ENCODE measurements at places on chromosomes 1 and 21.
A peak's percentile ranks its signal among the peaks of the same experiment; 100 is the strongest.

DNA sequence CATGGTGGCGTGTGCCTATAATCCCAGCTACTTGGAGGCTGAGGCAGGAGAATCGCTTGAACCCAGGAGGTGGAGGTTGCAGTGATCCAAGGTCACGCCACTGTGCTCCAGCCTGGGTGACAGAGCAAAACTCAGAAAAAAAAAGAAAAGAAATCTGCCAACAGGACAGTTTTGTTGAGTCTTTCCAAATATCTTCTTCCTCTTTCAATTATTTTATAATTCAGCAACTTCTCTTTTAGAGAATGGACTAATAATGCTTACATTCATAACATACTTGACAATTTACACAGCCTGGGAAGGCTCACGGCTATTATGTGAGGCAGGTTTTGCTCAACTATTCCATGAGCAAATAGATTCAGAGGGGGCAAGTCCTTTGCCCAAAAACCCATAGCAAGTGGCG lies 18.1 kb downstream of the CNR2 start:
- peak; percentile 84 for DNase-seq

- DNase-seq, result no peak
Measured at GRCh38 chr1:88068407-88068960, 615.6 kb upstream of the PKN2 start.

GRCh38 chr1:3105167-3105863 lies 36.3 kb downstream of the PRDM16 start:
- no peak for DNase-seq

- no peak for DNase-seq
Measured at GRCh38 chr1:27360159-27361043, 6.4 kb downstream of the MAP3K6 start.

- DNase-seq, result no peak
Measured at GRCh38 chr1:235473806-235474205, 30.4 kb downstream of the B3GALNT2 start.

DNA sequence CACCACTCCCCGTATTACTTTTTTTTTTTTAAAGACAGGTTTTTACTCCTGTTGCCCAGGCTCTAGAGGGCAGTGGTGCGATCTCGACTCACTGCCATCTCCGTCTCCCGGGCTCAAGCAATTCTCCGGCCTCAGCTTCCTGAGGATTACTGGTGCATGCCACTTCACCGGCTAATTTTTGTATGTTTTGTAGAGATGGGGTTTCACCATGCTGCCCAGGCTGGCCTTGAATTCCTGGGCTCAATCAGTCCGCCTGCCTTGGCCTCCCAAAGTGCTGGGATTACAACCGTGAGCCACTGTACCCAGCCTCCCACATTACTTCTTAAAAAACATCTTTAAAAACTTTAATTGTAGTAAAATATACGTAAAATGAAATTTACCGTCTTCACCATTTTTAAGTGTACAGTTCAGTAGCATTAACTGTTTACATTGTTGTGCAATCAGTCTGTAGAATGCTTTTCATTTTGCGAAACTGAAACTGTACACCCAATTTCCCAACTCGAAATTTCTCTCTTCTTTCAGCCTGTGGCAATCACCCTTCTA lies 77.0 kb downstream of the ZMYM4 start:
- DNase-seq, result peak; percentile 81

- no peak for DNase-seq
Measured at GRCh38 chr1:153659175-153659534, 652 bp downstream of the SNAPIN start.

DNA sequence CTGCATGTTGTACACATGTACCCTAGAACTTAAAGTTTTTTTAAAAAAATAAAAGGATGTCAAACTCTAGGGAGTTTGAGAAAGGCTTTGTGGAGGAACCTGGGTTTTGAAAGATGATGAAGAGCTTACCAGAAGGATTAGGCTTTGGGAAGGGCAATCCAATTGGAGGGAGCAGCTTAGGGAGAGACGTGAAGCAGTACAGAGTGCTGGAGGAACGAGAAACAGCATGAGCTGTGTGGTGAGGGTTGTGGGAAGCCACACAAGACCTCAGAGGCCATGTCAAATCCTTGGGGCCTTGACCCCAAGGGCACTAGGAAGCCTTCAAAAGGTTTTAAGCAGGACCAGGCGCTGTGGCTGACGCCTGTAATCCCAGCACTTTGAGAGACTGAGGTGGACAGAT lies 8.4 kb upstream of the KPNA6 start:
- DNase-seq, result no peak

- no peak for DNase-seq
Measured at GRCh38 chr1:8560035-8560434, 242.1 kb downstream of the SLC45A1 start.

DNA sequence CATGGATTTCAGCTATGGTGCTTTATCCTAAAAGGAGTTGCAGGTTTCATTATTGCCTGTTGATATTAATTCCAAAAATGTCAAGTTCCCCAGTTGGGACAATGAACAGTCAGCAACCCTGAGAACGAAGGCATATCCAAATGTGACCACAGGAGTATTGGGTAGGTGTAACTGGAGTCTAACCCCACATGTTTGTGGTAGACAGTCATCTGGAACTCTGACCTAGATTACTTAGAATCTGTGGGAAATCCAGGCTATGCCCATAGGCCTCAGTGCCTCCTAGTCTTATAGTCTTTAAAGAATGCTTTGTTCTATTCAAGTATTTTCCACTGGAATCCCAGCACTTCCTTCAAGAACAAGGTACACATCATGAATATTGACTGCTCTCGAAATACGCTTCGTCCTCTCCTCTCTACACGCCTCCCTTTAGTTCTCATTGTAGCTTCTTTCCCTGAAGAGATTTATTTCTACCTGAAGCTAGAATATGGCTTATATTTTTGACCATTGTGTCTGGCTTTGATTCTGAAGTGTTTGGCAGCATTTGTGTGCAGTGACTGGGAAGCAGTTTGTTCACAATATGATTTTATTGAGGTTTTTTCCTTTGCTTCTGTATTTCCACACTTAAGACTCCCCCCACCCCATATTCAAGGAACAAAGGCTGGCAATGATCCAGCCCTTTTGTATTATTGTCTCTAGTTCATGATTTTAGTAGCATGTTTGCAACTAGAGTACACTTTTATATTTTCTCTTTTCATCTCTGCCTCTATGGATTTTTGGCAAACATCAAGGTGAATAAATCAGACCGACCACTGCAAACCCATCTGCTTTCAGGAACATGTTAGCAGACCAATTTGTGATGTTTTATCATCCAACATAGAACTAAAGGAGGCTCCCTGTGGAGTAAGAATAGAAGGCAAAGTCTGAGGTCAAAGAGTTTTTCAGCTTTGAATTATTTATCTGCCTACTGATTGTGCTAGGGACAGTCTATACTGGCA lies 178.6 kb downstream of the GPR52 start:
- DNase-seq, result no peak

DNA sequence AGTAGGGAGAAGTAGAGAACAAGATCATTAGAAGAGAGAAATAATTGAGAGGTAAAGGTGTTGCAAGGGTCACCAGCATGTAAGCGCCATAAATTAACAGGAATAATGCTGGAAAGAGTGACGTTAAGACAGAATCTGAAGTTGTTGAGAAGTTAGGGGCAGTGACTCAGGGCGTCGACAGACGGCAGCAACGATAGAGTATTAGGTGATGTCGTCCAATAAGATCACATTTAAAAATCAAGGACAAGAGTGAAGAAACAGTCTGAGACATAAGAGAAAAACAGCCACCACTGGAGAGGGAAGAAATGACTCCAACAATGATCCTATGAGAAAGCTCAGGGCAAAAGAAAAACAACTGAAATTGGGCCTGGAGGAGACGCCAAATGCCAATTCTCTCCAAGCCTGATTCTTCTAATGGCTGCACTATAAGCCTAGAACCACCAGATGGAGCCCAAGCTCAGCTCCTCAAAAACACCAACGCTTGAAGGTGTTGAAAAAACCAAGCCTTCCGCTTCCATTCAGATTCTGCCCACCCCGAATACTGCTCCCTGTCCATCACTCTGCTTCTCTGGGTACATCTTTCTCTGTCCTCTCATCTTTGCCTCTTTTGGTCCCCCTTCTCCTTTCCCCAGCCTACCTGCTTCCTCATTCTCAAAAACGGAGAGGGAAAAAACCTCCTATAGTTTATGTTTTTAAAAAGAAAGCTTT lies 70.0 kb downstream of the LUZP1 start:
- DNase-seq, result peak; percentile 64

GRCh38 chr1:221776495-221777301 lies 34.8 kb upstream of the DUSP10 start:
- peak; percentile 83 for DNase-seq

- DNase-seq, result no peak
Measured at GRCh38 chr21:27246741-27247140, 279.9 kb upstream of the ADAMTS5 start.

DNA sequence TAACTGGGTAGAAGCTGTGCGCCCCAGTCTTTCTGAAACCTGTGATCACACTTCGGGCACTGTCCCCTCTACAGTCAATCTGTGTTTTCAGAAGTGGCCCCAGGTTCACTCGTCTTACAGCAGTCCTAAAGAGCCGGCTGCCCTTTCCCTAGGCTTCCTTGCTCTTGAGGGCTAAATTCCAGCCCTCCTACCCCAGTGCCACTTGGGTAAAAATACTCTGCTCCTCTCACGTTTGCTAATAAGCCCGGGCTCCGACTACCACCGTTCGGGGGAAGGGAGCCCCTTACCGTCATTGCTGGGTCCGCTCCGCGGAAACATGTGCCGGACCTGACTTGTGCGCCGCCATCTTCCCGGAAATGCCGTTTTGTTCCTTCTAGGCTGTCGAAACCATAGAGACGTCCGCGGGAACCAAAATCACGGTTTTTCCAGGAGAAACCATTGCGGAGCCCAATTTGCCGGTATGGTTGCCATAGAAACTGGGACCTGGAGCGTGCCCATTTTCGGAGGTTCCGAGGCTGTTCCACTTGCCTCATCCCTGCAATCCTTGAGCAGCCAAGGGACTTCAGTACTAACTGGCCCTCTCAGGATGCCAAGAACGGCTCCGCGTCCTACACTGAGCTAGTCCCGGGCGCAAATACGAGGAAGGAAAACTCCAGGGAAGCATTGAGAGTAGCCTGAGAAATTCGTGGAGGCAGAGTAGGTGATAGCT lies at the start of gene GPATCH4:
GPATCH4 (minus strand) TSS at position 358 of the 709 bp plus-strand sequence.
- peak; percentile 87 for DNase-seq

GRCh38 chr1:175174309-175175102 lies 18.1 kb downstream of the KIAA0040 start:
- DNase-seq, result no peak

DNA sequence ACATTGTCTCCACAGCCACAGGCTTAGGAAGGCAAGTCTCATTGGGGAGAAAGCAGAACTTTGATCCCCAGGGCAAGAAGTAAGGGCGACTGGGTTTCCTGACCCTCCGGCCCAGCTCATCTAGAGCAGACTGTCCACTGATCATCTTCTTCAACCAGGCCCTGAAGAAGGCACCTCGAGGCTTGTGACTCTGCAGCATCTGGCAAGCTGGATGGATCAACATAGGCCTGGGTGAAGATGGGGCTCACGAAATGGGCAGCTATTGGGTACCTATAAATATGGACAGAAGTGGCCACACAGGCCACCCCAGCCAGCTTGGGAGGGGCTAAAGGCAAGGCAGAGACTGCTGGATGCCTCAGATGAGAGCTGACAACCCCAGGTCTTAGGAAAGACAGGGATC lies 13.0 kb downstream of the TAL1 start:
- no peak for DNase-seq

DNA sequence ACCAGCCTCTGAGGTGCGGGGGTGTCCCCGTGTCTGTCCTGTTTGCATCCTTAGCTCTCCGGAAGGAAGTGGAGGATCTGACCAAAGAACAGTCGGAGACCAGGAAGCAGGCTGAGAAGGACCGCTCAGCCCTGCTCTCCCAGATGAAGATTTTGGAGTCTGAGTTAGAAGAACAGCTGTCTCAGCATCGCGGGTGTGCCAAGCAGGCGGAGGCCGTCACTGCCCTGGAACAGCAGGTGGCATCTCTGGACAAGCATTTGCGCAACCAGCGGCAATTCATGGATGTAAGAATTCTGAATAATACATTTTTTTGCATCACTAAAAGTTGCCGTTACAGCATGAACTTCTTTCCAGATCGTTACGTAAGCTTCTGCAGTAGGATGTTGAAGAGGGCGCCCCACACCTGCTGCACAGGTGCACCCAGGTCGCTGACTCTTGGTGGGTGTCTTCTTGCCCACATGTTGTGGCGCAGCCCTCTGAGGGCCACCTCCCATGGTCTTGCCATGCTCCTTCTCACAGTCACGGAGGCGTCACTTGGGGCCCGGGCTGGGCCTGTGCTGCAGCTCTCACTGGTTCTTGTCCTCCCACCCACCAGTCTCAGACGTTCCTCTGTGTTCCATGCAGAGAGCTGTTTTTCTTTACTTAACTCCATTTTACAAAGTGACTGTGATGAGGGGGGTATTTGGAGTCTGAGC lies 61.3 kb upstream of the DIP2A start:
- no peak for DNase-seq

DNA sequence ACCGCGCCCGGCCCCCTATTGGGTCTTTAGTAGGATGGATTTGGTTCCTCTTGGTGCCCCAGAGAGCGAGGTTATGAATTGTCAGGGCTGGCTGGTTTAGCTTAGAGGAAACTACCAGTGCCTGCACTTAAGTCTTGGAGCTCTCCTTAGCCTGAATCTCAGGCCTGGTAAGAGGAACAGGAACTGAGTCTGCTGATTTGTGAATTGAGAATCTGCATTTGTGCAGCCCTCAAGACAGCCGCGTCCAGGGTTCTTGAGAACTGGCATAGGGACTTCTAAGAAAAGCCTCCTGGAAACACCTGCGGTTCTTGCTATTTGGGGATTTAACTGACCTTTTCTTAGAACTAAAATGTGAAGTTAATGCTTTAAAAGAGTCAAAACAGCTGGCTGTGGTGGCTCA lies 1.7 kb downstream of the NECAP2 start:
- DNase-seq, result peak; percentile 59

DNA sequence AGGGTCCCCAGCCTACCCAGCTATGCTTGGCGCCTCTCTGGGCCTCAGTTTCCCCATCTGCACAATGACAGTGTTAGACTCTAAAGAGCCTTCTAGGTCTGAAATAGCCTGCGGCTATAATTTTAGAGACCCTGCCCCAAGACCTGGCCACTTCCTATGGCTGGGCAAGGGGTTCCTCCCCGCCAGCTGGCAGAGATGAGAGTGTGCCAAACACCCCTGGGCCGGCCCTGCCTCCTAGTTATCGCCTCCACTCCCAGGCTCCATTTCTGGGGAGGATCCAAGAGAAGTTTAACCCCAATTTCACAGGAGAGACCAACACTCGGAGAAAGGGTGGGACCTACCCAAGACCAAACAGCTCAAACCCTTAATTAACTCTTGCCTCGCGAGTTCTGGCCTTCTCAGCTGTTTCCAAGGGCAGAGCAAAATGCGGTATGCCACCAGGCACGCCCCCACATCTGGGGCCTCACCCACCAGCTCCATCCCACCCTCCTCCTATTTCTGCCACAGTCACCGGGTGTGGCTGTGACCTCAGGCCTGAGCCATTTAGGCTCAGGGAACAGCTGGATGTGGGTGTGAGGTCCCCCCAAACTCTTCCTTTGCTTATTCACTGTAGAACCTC lies 35.7 kb downstream of the TTC39A start:
- no peak for DNase-seq

Data from inflammatory macrophage treated with lipopolysaccharide for 1 hour (primary cell).